ENCODE measurements at places on chromosomes 7 and 10. TPM values are rescaled to one million over a fixed set of nuclear protein-coding genes. Genes with fewer than 3 reads are reported as not detected.

Gene MKI67
- polyA plus RNA-seq = 4.0 TPM

Gene ASAH2
- polyA plus RNA-seq = 5.5 TPM

DNA sequence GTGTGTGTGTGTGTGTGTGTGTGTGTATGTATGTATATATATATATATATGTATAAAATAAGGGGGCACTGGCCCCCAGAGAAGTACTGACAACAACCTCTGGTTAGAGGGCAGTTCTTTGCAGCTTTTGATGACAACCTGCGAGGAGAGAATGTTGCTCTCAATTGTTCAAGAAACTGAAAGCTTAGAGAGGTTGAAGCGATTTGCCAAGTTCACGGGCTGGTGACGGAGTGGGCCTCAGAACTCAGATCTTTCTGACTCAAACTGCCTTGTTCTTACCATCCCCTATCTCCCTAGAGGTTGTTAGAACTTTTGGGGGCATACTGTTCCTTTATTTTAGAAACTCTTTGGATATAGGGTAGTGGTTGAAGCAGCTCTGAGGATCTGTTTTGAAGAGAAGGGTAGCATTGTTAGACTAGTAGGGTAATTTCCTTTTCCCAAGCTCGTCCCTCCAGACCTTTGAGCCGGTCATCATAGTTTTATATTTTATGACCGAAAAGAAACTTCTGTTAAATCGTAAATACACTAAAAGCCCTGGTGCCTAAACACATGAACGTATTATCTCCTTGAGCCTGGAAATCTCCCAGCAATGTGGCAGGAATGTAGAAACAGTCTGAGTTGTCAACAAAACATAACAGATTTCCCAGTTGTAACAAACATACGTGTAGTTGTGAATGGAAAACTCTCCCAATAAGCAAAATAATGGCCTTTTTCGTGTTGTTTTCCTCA is 541.7 kb upstream of the GALNT17 start:
- DNase-seq = no peak

- no peak for DNase-seq
Measured at GRCh38 chr10:121961456-121961855, 13.6 kb downstream of the NSMCE4A start.

Gene MYPN
- polyA plus RNA-seq = 2.3 TPM

DNA sequence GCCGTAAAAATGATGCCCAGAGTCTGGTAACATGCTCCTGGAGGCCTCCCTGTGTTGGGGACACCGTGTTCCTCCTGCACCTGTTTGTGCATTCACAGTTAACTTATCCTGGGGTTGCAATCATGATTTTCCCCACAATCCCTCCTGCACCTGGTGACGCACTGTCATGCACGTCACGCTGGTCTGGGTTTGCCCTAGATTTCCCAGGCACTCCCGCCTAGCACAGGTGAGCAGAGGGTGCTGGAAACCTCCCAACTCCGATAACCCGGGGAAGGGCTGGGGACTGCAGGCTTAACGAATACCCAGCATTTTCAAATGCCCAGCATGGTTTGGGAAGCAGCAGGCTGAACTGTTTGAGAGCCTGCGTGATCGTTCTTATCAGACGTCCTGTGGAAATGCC is 427.1 kb downstream of the TCERG1L start:
- no peak for DNase-seq

DNA sequence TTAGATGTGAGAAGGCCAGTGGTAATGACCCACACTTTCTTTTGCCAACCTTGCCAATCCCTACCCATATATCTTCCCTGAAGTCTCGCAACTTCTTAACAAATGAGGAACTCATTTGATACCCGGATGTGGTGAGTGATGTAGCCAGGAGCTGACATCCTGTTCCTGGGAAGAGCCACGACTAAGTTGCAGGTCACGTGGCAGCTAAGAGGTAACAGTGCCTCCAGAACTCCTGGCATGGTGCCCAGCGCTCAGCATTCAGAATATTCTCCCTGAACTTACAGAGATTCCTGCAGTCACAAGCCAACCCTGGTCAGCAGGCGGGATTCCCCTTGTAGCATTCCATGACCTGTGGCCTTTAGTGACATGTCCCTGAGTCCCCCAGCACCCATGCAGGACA is 282.5 kb downstream of the GALNT17 start:
- DNase-seq = peak; percentile 21

DNA sequence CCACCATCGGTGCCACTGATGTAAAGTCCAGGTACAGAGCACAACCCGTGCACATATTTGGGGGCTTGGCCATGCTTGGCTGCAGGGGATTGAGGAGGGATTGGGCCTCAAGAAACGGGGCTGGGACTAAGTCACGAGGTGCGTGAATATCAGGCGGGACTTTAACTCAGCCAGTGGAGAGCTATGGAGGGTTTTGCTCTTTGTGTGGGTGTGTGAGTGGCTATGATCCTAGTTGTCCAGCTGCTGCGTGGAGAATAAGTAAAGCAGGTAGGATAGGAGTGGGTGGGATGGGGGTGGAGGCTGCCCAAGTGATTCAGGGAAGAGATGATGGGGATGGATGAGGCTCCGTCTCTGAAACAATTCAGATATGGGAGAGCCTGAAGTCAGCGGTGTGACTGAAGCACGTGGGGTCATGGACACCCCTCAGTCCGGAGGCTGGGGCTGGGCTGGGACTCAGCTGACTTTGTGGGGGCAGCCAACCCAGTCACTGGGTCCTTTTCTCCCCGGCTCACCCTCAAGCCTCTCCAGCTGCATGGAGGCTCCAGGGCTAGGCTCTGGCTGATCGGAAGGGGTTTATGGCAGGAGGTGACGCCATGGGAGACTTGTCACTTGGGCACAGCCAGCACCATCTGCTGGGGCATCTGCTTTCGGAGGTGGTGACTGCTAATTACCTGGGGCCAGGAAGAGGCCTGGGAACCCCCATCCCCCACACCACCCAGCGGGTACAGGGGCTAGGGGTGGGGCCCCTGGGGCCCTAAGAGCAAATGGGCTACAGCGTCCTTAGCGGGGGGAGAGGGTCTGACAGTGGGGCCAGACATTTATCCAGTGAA is 1.7 kb upstream of the LFNG start:
- DNase-seq = no peak

Gene OR2A1
- 0.20 TPM for polyA plus RNA-seq

GRCh38 chr10:77586719-77587415 is 50.7 kb downstream of the KCNMA1 start:
- no peak for DNase-seq

Gene CALD1
- polyA plus RNA-seq = 103 TPM

DNA sequence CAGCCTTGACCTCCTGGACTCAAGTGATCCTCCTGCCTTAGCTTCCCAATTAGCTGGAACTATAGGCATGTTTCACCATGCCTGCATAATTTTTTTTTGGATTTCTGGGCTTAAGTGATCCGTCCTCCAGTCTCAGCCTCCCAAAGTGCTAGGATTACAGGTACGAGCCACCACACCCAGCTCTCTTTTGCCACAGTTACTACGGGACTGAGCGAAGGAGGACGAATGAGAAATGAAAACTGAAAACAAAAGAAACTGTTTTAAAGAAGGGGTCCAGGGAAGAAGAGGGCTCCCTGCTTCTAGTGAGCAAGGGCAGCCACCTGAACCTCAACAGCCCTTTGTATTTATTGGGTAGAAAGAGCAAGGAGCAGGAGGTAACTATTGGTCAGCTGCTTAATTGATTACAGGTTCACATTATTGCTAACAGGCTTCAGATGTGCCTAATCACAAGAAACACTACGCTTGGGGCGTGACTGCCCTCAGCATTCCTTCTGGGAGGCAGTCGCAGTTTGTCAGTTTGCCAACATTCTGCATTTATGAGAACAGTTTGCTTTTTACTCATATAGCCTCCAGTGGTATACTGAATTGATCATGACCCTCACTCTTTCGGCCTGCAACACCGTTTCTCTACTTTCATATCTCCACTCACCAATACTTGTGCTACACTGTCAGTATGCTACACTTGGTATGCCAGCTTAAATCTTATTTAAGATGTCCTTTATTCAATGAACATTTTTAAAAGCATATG is 676.8 kb downstream of the DNAJB9 start:
- peak; percentile 20 for DNase-seq

DNA sequence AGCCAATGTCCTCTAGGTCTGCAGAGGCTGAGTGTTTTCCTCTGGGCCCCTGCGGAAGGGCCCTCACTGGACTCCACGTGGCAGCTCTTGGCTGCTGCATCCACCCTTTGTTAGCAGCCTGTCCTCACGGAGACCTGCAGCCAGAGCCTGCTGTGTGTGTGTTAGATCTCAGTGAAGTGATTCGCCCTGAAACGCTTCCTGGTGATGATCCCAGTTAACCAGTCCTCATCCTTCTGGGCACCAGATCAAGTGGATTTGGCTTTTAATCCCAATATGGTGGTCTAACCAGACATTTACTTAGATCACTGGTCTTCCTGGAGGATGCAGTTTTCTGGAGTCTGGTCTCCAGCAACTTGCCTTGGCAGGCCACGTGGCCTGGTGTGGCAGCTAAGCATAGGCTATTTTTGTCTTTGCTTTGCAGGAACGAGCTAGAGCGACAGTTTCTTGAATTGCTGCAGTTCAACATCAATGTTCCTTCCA is 39.5 kb upstream of the GJD4 start:
- no peak for DNase-seq

DNA sequence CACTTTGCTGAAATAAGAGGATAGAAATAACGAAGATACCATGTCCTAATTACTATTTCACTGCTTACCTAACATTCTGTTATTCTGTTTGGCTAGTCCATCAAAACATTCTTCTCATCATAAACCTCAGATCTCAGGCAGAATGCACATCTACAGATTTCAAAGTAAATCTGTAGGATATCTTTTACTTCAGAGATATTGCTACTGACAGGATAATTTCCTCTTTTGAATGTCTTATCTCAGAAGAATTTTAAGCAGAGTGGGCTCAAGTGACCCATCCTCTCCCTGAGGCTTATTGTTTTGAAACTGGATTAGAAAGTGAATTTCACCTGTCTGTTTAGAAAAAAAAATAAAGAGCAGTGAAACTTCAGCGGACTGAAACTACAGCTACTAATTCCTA is 83.6 kb downstream of the SEMA3C start:
- DNase-seq = no peak

GRCh38 chr10:4170633-4171314 is 385.8 kb upstream of the KLF6 start:
- no peak for DNase-seq

GRCh38 chr7:81769891-81770727 is at the start of gene HGF:
Gene HGF (minus strand): TSS chr7:81770047. CDS start chr7:81769971, 76 bp downstream.
- DNase-seq = peak; percentile 71

Gene YAE1
- 39.0 TPM for polyA plus RNA-seq

DNA sequence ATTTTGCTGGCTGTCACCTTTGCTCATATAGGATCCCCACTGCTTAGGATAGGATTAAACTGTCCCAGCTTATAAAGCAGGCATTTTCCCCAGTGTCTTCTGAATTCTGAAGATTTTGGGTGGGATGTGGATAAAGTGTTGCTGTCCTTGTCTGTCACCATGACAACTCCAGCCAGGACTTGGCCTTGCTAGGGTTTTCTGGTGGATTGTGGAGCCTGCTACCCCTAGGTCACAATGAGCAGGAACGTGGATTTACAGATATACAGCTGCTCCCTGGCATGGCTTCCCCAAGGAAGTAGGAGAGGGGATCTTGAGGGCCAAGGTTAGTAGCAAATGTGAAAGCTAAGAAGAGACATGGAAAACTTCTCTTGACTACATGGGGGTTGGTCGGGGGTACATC is 220.7 kb downstream of the WDR11 start:
- DNase-seq = no peak

- DNase-seq = no peak
Measured at GRCh38 chr7:142384493-142384922, 126.7 kb upstream of the PRSS58 start.

- DNase-seq = no peak
Measured at GRCh38 chr7:44534501-44534900, 6.6 kb downstream of the NPC1L1 start.

- DNase-seq = peak; percentile 24
Measured at GRCh38 chr7:111953611-111954010, 252.6 kb downstream of the DOCK4 start.

DNA sequence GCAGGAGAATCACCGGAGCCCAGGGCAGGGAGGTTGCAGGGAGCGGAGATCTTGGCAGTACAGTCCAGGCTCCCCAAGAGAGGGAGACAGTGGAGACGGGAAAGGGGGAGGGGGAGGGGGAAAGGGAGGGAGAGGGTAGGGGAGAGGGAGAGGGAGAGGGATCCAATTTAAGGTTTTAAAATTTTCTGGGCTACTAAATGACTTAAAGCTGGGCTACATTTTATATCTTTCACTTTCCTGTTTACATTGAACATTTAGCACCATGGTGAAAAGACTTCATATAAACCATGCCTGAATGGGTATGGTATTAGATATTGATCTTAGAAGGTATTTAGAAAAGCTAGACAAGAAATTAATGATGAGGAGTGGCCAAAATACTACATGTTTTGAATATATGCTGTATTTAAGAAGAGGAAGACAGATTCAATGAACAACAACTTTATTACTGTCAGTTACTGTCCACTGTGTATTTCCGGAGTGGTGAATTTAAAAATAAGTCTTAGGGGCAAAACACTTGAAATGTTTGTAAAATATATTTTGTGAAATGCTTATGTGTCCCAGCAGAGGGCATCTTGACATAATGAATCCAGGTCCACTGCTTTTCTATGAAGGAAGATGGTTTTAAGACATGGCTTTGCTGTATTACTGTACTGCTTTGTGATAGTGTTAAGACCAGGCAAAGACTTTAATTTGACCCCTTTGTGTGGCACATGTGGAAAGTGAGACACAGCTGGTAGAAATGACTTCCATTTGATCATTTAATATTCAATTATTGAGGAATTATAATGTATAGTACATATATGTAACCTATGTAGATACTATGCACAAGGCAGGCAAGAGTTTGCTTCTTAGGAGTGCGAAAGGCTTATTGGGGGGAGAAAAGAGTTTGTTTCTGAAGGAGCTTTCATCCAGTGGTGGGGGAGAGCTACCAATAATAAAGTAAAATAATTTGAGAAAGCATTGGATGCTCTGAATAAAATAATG is 52.8 kb downstream of the NRF1 start:
- no peak for DNase-seq

DNA sequence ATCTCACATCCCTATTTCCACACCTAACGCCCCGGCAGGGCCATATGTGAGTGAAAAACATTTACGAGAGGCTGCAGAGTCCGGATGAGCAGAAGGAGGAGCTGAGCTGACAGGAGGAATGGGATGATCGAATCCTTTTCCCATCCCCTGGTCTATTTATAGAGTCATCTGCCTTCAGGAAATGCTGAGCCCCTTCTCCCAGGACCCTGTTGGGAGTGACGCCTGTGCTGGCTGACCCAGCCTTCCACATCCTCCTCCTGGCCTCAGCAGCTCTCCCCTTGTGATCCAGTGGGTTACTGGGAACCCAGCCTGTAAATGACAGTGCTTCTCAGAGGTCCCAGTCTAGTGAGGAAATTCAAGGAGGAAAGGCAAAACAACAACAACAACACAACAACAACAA is 16.6 kb downstream of the DENND2A start:
- no peak for DNase-seq

Gene SLC39A12
- 0.38 TPM for polyA plus RNA-seq

GRCh38 chr7:139750459-139751095 is 27.2 kb downstream of the HIPK2 start:
- no peak for DNase-seq

- peak; percentile 85 for DNase-seq
Measured at GRCh38 chr10:31133792-31134310, 102.2 kb upstream of the ZNF438 start.

Gene ITPRID1
- 2.1 TPM for polyA plus RNA-seq

Gene MYH16
- 2.1 TPM for polyA plus RNA-seq

- peak; percentile 13 for DNase-seq
Measured at GRCh38 chr7:104328970-104329825, 795 bp downstream of the LHFPL3 start.

Data from testis (tissue), 5 donors.